ENCODE measurements at places on chromosomes 5 and 9. TPM values are rescaled to one million over a fixed set of nuclear protein-coding genes. Genes with fewer than 3 reads are reported as not detected.

- DNase-seq: no peak
Observed at GRCh38 chr9:83355024-83355444, 183.2 kb downstream of the FRMD3 start.

GRCh38 chr5:181153814-181154213, 6.4 kb downstream of the OR2V2 start:
- no peak for DNase-seq

DNA sequence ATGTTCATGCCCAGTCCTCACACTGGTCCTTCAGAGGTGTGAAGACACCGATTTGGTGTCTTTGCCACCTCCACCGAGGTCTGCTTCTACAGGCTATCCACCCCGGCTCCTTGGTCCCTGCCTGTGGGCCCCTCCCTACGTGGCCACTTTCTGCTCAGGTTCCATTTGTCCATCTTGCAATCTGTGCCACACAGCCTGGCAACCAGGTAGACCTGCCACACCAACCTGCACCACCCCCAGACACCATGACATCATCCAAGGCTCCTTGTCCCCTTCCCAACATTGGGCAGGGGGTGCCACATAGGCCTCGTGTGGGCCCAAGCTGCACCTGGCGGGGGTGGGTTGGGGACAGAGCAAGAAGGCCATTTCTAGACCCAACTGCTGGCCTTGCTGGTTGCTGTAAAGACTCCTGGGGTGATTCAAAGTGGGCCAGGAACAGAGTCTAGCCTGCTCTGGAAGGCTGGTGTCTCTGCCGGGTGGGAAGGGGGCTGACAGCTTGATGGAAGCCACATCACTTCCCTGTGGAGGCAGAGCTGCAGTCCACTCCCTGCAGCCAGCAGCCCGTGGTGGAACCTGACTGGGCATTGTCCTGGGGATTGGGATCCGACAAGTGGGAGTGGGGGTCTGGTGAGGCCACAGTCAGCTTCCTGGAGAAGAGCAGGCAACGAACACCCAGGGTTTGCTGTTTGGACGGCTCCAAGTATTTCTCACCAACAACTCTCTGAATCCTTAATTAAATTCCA, 65.8 kb upstream of the SLC25A51 start:
- DNase-seq: no peak

- DNase-seq: no peak
Observed at GRCh38 chr9:98432134-98432533, 176.7 kb upstream of the TBC1D2 start.

- DNase-seq: no peak
Observed at GRCh38 chr9:130414910-130415746, 29.6 kb upstream of the ASS1 start.

DNA sequence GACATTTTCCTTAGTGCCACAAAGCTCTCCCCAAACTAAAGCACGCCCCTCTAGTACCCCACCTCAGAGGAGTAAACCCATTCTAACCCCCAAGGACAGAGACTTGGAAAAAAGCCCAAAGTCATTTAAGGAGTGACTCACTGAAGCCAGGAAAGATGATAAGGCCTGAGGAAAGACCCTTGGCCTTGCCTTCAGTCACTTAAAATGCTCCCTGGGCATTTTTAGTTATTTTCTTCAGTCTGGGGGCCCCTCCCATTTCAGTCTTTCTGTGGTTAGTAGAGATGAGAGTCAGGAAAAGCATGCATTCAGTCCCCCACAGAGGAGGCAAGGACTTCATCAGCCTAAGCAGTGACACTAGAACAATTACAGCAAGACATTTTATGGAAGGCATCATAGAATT, 13.7 kb upstream of the TLX3 start:
- DNase-seq: no peak

Gene GPR21
- total RNA-seq: not detected

Gene NUTM2F
- total RNA-seq: not detected

Gene TMEM267
- 9.3 TPM for total RNA-seq

Gene PCSK5
- 23.2 TPM for total RNA-seq

Gene ANKRD20A1
- total RNA-seq: 0.17 TPM

Gene FAM169A
- 11.1 TPM for total RNA-seq
